IPS DF 19.7 (cell line): ENCODE measurements at places on chromosomes 7 and 10.

DNA sequence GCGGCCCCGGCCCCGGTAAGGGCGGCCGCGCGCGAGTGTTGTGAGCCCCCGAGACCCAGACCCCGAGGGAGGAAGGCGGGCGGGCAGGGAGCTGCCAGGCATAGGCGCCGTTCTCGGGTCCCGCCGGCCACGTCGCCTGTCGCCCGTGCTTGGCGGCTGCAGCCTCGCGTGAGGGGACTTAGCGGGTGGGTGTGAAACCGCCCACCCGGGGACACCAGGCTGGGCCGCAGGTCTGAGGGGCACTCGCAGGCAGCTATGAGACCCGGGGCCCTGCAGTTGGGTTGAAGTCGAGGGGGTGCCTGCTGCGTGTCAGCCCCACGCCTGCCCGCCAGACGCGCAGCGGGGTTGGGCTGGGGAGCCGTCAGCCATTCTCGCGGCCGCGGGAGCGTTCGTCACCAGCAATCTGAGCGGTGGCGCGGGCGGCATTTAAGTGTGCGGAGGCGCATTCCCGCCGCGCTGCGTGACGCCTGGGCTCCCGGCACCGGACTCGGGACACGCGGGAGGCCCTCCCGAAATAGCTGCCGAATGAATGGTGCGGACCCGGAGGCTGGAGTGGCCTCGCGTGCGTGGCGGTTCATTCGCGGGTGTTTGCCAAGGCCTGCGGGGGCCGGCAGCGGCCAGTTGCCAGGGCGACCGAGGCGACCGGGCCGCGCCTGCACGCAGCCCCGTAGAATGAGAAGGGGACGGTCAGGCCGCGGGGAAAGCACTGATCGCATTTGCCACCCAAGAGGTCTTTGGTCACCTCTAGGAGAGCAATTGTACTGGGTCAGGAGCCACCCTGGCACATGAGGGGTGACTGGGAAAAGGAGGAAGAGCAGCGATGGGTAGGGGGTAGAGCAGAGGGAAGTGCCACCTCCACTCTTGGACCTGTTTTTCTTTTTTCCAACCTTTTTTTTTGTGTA is 750 bp downstream of the ZNF398 start:
- no peak for DNase-seq

DNA sequence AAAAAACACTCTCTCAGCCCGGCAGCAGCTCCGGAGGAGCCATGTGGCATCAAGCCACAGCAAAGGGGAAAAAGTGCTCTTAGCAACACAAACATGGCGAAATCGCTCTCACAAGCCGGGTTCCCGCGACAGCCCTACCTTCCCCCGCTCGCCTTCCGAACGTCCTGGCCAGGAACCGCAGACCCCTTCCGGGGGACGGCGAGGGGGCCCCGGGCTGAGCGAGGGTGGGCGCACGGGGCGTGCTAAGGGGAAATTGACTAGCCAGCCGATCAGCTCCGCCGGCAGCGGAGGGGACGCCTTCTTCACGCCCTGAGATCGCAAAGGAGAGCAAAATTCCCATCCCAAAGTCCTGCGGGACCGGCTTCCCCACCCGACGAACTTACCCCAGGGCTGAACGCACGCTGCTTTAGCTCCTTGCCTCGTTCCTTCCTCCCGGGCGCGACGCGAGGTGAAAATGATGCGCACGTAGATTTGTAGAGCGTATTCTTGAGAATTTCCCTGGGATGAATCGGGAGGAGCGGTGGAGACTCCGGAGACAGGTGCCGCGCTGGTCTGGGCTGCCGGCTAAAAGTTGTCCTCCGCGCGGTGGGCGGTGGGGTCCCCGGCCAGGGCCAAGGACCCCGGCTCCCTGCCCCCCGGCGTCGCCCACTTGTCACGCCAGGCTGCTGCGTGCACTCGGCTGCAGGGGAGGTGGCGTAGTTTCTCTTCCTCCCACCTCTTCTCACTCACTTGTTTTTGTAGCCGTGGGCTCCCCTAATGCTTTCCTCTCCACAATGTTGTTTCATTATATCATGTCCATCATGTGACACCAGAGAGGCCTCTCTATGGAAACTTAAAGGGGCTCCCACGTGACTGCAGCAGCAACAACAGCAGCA is 220.1 kb upstream of the MKLN1 start:
- no peak for DNase-seq

DNA sequence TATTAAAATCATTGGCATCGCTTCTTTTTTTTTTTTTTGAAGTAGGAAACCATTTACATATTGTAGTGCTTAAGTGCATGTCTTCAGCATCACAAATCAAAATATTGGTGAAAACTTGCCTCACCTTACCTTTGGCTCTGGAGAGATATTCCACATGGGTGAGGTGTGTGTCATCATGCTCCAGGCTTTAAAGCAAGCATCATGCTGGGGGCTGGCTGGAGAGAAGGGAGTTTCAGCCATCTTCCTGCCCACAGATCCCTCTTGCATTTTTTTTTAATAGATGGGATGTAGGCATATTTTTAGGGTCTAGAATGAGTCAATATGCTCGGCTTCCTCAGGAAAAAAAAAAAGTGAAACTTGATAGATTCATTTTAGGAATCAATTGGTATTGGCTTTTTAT is 2.3 kb upstream of the INSYN2A start:
- no peak for DNase-seq

DNA sequence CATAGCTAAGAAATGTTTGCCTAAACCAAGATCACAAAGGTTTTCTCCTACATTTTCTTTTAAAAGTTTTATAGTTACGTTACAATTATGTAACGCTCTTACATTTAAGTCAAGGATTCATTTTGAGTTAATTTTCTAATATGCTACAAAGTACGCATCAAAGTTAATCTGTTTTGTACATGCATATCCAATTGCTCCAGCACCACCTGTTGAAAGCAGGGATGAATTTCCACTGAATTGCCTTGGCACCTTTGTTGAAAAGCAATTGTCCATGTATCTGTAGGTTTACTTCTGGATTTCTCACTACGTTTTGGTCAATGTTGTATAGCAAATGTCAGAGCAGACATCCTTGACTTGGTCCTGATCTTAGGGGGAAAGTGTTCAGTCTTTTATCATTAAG is 59.6 kb downstream of the NEUROG3 start:
- no peak for DNase-seq

DNA sequence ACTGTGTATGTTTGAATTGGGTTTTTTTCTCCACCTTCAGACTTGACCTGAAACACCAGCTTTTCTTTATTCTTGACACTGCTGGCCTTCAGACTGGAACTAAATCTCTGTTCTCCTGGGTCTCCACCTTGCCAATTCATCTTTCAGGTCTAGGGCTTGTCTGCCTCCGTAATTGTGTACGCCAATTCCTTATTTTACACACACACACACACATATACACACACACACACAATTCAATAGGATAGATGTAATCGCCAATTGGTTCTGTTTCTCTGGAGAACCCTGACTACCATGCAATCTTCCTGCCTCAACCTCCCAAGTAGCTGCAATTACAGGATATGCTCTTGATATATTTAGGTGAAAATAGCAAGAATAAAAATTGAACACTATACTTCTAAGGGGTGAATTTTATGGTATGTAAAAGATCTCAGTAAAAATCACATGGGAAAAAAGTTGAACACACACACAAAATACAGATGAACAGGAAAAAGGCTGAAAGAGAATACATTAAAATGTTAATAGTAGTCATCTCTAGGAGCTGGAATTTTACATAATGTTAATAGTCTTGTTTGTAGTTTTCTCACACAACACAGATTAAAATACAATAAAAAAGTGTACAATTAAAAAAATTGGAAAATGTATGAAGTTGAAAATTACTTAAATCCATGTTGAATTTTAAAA is 6.6 kb upstream of the VCL start:
- no peak for DNase-seq

GRCh38 chr7:90621747-90622140 is 25.6 kb downstream of the CDK14 start:
- peak; percentile 52 for DNase-seq

DNA sequence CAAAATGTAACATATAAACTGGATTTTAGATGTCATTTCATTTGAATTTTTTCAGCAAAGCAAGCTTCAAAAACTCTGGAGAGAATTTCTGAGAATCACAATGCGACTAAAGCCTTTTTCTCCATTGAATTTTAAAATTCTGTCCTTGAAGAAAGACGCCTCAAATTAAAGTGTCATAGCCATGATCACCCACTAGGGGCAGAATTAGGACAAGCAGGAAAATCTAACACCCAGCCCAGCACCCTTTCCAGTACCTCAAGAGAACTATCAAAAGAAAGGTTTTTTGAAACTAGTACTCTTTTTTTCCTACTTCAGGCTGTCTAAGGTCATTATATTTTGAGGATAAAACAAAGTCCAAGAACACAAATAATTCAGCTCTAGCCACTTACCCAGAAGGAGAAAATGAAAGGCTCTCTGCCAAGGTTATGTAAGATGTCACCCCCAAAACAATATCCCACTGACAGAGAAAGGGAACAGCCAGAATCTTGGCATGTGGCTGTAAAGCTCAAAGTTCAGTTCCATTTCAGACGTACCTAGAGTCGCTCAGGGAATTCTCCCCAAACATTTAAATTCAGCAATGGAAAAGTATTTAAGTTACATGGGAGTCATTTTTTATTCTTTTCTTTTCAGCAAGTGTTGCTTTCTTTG is 299.4 kb downstream of the SNX13 start:
- peak; percentile 20 for DNase-seq

GRCh38 chr7:25967278-25968204 is 184.5 kb upstream of the NFE2L3 start:
- no peak for DNase-seq

DNA sequence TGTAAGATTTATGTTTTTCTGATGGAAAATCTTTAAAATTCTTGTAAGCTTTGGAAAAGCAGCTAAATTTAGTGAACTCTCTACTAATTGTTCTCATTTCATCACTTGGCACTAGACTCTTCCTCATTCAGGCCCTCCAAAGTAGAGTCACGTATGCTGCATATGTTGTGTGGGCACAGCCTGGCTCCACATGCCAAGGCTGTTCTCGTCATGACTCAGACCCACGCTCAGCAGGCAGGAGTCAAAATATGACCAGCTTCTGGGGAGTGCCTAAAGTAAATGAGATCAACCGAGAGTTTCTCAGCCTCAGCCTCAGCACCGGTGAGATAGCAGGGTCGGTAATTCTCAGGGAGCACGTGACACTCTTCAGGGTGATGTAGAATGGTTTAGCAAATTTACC is 1672.9 kb downstream of the REEP3 start:
- DNase-seq, result no peak

- DNase-seq, result no peak
These were observed 30.2 kb upstream of the CXCL12 start for GRCh38 chr10:44415121-44415520.

DNA sequence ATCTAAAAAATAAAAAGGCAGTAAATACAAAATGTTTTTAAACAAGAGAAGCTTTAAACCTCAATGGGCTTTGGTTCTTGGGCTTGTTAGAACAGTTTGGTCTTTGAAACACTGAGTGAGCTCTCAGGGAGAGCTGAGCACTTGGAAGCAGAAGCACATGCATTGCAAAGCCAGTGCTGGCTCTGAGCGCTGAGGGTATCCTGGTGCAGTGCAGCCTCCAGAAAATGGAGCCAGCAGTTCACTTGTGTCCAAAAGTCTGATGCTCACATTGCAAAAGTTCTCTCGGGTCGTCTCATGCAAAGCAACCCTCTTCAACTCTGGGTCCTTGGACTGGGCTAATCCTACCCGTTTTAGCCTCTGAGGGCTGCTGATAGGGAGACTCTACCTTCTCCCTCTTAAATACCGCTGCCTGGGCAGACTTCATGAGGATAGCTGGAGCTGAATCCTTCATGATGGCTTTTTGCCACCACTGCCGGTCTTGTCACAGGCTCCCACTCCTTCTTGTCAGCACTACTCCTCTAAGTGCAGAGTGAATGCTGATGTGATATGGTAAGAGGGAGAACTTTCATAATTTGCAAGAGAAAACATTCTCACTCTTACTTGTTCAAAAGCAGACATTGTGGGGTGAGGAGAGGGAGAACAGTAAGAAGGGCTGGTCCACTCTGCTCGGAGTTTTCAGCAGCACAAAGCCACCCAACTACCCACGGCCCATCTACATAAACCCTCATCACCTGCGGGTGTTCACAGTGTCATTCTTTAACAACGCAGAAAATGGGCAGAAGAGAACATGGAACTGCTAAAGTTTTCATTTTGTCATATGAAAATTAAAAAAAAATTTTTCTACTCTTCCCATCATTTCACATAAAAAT is 42.2 kb upstream of the BMPER start:
- DNase-seq, result no peak
